ENCODE measurements at places on chromosomes 2 and 18.

DNA sequence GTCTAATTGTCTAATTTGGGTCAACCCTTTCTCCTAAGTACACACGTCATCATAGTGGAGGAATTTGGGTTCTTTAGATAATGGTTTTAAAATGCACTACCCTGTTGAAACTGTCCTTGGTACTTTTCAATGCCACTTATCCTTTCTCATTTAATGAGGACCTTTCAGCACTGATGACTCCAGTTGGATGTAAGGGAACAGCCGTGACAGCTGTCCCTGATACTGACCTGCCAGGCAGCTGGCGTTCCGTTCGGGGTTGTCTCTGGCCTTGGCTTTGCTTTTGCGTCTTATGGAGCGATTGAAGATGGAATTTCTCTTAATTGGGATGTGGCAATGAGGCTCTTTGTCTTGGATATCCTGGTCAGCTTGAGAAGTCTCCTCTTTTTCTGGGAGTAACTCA is 38.7 kb downstream of the NGEF start:
- no peak for DNase-seq

DNA sequence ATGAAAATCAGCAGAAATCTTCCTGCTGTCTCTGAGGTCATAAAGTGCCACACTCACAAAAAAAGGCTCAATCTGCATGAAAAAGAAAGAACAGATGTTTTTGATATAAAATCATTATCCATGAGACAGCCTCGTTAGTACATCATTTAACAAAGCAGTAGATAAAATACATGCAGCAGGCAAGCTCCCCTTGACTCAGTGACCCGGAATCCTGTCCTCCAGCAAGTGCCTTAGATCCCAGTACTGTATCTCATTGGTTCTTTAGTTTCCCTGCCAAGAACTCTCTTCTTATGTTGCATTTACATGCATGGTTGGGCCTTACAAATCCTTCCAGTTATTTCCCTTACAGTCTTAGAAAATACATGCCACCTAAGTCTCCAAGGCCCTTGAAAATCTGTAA is 148.9 kb upstream of the CCDC195 start:
- no peak for DNase-seq

GRCh38 chr2:211860224-211860623 is 678.4 kb downstream of the ERBB4 start:
- no peak for DNase-seq

DNA sequence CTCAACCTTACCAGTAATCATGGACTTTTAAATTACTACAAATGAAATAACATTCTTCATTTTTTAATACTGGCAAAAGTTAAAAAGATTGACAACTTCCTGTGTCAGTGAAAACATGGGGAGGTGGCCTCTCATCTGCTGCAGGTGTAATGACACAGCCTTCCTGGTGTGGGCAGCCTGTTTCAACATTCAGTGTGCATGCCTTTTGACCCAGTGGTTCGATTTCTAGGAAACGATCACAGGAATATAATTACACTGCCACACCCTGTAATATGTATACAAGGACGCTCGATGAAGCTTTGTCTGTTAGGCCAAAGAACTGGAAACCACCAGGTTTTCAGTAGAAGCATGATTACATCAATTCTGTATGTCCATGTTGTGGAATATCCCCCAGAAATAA is 68.7 kb downstream of the MTHFD2 start:
- no peak for DNase-seq

- no peak for DNase-seq
These were observed 88.5 kb upstream of the APCDD1 start for GRCh38 chr18:10365901-10366300.

- DNase-seq, result no peak
These were observed 129.3 kb downstream of the AGAP1 start for GRCh38 chr2:235623111-235623510.

DNA sequence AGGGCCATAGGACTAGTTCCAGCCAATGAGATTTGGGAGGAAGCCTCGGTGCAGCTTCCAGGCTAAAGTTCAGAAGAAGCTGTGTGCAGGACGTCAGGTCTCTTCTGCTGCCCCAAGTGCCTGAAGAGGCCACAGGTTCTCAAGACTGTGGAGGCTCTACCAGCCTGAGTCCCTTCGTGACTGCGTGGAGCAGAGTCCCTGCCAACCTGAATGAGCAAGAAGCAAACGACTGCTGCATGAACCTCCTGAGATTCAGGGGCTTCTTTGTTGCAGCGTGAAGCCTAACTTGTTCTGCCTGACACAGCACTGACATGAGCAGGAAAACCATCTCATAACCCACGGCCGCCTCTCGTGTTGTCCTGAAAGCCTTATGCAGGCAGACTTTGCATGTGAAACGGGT is 39.7 kb downstream of the TWIST2 start:
- no peak for DNase-seq

GRCh38 chr2:106800976-106801655 is 84.9 kb downstream of the ST6GAL2 start:
- DNase-seq, result no peak

DNA sequence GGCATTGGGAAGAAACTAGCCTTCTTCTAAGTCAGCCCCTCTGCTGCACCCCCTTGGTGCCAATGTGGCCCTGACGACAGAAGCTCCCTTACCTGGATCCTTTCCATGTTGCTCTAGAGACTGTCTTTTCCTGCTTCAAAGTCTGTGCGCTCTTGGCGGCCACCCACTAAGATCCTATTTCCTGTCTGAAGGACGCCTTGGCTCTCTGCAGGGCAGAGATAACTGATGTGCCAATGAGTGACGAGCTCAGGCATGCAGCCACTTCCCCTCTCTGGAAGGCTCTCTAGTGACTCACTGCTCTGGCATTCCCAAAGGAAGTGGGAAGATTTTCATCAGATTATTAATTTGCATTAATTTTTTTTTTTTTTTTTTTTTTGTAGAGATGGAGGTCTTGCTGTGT is 273.5 kb downstream of the CDH20 start:
- DNase-seq, result no peak

DNA sequence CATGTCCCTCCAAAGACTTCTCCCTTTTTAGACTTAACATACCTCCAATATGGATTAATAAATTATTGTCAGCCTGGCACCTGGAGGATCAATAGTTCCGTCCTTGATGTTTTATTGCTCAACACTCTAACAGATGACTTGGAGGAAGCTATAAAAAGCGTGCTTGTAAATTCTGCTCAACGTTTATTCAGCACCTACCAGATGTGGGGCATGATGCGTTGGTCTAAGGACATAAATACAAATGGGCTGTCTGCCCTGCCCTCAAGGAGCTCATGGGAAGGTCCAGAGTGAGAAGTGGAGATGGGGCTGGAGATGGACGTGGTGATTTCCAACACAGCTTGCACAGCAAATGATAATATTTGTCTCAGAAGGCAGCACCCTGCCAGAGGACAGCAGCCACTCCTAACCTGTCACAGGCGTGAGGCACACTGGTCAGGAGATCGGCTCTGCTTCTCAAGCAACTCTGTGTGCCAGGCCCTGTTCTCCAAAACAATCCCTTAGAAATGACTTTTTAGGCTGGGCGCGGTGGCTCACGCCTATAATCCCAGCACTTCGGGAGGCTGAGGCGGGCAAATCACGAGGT is 25.5 kb upstream of the ZCCHC2 start:
- DNase-seq, result no peak

DNA sequence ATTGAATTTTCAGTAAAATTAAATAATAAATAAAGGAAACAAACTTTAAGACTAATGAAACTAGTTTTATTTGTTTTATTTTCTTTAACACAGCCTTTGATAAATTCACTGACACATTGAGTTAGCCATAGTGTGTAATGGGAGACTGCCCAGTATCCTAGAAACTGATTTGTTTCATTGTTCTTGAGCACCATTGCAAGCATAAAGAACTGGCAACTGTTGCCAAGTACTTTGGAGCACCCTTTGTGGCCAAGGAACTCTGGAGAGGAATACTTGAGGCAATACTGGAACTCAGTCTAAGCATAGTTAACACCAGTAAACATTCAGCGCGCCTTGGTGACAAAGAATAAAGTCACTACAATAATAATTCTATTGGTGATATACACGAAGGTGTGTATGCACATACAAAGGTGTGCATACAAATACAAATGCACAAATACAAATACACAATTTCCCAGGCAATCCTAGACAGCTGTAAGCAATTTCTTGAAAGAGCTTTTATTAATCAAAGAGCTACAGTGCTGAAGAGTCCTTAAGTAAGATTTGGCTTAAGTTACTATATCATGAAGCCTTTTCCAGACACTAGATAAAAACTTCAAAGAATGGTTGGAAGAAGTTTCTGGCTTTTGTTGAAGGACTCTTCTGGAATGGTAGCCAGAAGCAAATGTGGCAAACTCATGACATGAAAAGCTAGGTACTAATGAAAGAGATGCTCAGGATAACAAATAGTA is 1371.2 kb downstream of the LRP1B start:
- no peak for DNase-seq

- no peak for DNase-seq
These were observed 57.6 kb upstream of the CABLES1 start for GRCh38 chr18:23077493-23078256.

GRCh38 chr2:100862081-100862480 is 42.1 kb downstream of the NPAS2 start:
- DNase-seq, result no peak

DNA sequence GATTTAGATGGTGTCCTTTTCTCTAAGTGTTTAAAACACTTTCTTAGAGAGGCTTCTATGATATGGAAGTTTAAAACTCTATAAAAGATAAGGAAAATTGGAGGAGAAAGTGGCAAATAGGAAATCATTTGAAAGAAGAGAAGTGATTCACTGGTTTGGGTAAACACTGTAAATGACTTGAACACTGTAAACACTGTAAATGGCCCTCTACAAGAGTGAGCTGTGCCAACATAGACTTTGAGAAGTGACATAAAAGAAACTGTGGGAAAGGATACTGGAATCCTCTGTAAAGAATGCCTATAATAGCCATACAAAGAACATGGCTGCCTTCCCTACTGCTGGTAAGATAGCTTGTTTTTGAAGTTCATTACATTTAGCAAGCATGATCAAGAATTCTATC is 210.9 kb upstream of the SIX3 start:
- DNase-seq, result no peak

DNA sequence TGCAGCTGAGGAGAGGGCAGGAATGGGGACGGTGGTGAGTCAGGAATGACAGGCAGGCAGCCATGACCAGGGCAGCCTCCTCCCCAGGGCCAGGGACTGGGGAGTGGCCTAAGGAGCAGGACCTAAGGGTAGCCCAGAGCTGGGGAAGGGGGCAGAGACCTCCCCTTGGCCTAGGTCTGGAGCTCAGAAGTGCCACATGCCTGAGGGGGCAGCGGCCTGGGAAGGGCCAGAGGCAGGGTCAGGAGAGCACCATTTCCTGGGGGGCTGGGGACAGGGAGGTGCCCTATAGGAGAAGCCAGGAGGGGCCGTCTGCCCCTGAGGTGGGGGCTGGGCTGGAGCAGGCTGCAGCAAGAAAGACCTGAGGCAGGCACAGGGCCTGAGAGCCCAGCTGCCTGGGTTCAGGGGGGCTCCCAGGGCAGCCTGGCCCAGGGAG is 20.9 kb downstream of the CFLAR start:
- DNase-seq, result no peak

DNA sequence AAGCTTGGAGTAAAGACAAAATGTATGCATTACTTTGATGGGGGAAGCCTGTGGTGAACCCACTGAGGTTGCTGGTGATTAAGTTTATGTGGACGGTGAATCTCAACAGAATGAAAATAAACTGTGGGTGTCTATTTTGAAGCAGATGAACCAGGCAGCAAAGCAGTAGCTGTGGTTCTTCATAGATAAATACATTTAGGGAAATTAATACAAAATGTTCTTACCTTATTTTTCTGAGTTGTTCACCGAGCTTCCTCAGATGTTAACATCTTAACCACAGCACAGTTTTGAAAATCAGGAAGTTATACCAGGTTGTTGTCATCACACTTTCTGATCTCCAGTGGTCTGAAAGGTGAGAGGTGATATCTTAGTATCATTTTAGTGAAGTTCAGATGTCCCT is 53.9 kb downstream of the NCK2 start:
- DNase-seq, result no peak

DNA sequence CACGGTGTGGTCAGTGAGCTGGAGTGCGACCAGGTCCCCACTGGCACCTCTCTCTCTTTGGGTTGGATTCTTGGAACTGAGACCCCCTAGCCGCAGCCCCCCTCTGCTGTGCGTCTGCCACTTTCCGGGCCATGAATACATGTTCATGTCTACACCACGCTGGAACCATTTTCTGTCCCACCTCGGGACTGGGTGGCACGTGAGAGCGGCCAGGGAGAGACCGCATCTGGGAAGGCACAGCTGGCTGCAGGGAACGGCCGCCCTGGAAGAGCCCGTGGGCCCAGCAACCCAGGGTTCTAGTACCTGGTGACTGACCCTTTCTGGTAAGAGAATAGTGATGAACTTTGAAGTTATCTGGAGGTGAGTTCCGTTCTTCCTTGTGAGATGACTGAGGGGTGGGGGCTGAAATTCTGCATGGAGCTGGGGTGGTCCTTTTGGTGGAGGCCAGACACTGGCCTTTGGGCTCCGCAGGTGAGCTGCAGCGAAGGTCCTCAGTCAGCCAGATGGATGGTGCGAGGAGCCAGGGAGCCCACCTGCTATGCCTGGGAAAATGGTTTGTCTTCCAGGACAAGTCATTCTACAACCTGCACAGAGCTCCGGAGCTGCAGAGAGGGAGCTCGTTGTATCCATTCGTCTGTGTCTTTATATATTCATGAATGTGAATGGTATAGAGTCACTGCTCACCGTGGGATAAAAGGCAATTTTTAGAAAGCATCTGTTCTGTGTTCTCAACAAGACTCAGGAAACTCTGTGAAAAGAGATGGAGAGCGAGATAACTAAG is 223.5 kb downstream of the NDUFA10 start:
- DNase-seq, result no peak

DNA sequence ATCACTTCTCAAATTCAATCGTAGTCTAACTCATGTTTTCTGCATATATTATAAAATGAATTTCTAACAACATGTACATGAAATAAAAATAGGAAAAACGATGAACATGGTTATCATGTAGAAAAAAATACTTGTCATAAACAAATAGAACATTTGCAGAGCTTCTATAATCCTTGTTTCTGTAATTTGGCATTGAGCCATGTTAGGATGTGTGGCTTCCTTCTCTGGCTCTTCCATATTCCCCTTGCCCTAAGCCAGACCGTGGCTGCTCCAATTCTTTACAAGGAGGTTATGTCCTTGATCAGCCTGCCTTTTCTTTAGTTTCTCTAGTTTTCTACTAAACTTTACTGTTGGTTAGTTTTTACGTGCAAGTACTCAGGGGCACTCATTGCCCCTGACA is 155.3 kb downstream of the COL6A3 start:
- DNase-seq, result no peak

- DNase-seq, result no peak
These were observed 71.2 kb downstream of the BCL11A start for GRCh38 chr2:60482222-60482621.

DNA sequence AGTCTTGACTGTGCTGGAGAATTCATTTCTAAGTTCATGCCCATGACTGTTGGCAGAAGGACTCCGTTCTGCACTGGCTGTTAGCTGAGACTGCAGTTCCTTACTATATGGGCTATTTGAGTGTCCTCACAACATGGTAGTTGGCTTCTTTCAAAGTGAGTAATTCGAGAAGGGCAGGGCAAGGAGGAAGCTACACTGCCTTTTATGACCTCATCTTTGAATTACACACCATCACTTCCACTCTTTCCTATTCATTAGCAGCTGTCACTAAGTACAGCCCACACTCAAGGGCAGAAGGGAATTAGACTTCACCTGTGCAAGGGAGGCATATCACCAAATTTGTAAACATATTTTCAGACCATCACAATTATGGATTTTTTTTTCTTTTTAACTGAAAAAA is 55.9 kb upstream of the EPAS1 start:
- DNase-seq, result no peak

GRCh38 chr2:191479680-191480023 is 198.3 kb upstream of the NABP1 start:
- DNase-seq, result no peak

GRCh38 chr18:26549263-26550094 is 1.1 kb upstream of the KCTD1 start:
- no peak for DNase-seq

Data from cortex of kidney (tissue), 1 donor.